ENCODE measurements at places on chromosomes 7 and 10.

GRCh38 chr10:44312401-44312800, 72.5 kb downstream of the CXCL12 start:
- DNase-seq = no peak

DNA sequence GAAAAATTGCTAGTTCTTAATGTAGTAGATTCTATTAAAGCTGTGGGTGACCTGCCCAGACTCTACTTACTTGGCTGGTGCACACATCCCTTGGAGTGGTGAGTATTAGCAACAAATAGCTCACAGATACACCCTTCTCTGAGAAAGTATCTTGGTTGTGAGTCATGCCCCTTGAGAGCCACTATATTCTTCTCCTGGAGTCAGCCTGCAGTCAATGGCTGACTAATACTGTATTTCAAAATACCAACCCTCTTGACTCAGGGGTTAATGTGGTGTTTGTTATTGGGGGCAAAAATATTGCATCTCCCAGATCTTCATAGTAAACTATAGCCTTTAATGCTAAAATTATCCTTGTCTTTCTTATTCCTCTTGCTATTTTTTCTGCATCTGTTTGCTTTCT, 354.9 kb downstream of the BMPER start:
- peak; percentile 72 for DNase-seq

DNA sequence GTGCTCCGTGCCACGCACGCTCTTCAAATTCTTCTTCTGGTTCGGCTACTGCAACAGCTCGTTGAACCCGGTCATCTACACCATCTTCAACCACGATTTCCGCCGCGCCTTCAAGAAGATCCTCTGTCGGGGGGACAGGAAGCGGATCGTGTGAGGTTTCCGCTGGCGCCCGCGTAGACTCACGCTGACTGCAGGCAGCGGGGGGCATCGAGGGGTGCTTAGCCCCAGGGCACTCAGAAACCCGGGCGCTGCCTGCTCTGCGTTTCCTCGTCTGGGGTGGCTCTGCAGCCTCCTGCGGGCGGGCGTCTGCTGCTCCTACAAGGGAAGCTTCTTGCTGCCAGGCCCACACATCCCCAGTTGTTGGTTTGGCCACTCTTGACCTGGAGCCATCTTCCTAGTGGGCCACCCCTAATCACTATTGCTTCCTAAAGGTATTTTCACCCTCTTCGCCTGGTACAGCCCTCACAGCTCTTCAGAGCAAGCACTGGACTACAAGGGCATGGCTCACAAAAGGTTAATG, 2.5 kb downstream of the ADRA2A start:
- no peak for DNase-seq

- peak; percentile 1 for DNase-seq
These were observed 58.5 kb upstream of the ECHDC3 start for GRCh38 chr10:11683529-11684320.
